ENCODE measurements at places on chromosomes 11 and 22. TPM values are rescaled to one million over a fixed set of nuclear protein-coding genes. Genes with fewer than 3 reads are reported as not detected.
A peak's percentile ranks its signal among the peaks of the same experiment; 100 is the strongest.

The ALDH3B1 gene
- total RNA-seq, result 28.1 TPM

- DNase-seq, result peak; percentile 82
- H3K27ac ChIP-seq, result no peak overlapping the region
- no peaks in the 10 kb centered on the region for H3K27me3 ChIP-seq
- no peaks in the 10 kb centered on the region for H3K36me3 ChIP-seq
- no peak overlapping the region for H3K4me3 ChIP-seq
- peaks cover 4% of the 10 kb centered on the region for H3K4me1 ChIP-seq
These were observed 5.7 kb upstream of the INTS4 start for GRCh38 chr11:78000193-78000592.

- no peak for DNase-seq
- no peaks in the 10 kb centered on the region for H3K27me3 ChIP-seq
- no peaks in the 10 kb centered on the region for H3K36me3 ChIP-seq
- H3K4me3 ChIP-seq, result no peak overlapping the region
These were observed 106.2 kb downstream of the PARVA start for GRCh38 chr11:12483604-12484003.

GRCh38 chr11:134474942-134475341 is 62.9 kb upstream of the B3GAT1 start:
- H3K27me3 ChIP-seq, result peaks cover 35% of the 10 kb centered on the region
- H3K36me3 ChIP-seq, result no peaks in the 10 kb centered on the region
- H3K4me3 ChIP-seq, result no peak overlapping the region
- no peak overlapping the region for H3K27ac ChIP-seq
- no peak for DNase-seq

All from PC-3 (cell line).